Stimulated activated naive CD4-positive, alpha-beta T cell (primary cell): ENCODE measurements at places on chromosomes 1 and 21.

GRCh38 chr1:207826557-207827487 is 75.0 kb downstream of the CD46 start:
- no peak for DNase-seq

- DNase-seq = peak; percentile 27
Measured at GRCh38 chr1:35726450-35727433, 8.1 kb upstream of the C1orf216 start.

DNA sequence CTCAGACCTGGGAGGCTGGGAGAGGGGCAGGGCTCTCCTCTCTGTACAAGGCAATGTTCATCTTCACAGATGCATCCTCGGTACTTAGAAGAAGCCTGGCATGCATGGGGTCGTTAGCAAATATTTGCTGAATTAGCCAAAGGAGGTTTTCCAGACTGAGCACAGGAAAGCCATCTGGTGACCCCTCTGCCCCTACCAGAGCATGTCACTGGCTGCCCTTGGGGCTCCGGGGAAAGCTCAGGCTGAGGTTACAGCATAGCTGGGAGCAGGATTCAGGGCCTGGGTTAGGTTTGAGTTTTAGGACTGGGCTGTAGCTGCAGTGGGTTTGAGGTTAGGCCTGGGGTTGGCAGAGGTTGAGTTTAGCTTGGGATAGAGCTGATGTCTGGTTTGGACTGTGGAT is 43.4 kb upstream of the ZBTB40 start:
- DNase-seq = no peak

DNA sequence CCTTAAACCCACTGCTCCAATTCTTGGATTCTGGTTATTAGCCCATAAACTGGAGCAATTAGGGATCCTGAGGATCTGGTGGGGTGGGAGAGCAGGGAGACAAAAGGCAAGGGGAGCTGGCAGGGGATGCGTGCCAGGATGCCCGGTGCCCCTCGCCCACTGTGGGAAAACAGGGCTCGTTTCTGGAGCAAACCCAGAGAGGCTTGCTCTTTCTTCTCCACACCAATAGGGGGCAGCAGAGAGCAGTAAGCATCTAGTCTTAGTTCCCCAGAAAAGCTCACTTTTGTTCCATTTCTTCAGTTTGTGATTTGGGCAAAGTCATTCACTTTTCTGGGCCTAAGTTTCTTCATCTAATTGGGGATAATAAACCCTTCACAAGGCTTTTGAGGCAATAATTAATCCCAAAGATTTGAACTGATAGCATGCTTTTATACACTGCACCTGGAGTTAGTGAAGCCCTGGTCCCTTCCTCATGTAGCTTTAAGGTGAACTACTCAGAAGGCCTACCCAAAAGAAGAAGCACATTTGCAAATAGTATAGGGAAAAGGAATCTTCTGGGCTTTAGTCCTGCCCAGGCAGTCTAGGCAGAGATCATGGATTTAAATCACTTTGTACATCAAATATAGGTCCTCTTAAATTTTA is 160.6 kb upstream of the USP24 start:
- no peak for DNase-seq

DNA sequence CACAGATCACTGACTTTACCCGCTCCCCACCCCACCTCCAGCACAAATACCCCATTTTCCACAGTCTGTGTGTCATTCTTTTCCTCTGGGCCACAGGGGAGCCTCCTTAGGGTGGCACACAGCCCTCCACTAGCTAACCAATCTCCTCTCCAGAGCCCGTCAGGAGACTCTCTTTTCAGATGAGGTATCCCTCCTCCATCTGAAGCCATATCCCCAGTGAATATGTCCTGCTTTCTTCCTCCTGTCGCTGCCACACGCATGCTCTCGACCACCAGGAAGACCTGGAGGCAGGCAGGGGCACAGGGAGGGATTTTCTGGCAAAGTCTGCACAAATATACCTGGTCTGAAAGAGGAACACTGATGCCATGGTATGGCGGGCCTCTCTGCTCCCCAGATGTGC is 635 bp downstream of the ZNF648 start:
- DNase-seq = no peak

GRCh38 chr1:43936431-43937151 is 3.0 kb downstream of the ARTN start:
- no peak for DNase-seq

DNA sequence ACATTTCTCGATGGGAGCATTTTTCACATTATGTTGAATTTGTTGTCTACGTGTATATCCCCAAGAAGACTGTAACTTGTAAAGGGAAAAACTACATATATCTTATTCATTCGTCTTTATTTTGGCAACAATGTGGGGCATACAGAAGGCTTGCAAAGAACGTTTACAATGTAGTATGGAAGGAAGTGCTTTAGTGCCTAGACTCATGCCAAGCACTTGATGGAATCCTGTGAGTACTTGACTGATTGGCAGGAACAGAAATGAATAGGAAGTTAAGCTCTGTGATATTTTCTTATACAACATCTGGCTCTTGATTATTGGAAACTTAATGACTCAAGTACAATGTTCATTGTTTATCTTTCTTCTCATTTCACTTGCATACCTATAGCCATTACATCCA is 284.4 kb downstream of the LRRC7 start:
- no peak for DNase-seq

DNA sequence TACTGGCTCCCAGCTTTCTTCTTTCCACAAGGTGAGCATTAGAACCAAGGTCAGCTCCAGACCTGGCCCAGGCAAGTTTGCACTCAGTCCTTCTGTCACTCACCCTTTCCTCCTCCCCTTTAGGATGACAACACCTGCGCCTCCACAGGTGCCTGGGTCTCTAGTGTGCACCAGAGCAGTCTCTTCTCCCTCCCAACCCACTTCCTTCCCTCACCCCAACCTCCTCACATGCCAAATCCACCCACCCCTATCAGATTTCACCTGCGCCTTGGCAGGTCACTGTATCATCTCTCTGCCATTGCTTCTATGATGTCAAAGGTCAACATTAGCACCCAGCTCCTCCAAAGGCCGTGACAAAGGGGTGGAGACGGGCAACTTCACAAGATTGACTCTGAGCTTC is 38.0 kb downstream of the LBR start:
- no peak for DNase-seq

GRCh38 chr1:151710187-151710840 is 6.3 kb downstream of the CELF3 start:
- no peak for DNase-seq

DNA sequence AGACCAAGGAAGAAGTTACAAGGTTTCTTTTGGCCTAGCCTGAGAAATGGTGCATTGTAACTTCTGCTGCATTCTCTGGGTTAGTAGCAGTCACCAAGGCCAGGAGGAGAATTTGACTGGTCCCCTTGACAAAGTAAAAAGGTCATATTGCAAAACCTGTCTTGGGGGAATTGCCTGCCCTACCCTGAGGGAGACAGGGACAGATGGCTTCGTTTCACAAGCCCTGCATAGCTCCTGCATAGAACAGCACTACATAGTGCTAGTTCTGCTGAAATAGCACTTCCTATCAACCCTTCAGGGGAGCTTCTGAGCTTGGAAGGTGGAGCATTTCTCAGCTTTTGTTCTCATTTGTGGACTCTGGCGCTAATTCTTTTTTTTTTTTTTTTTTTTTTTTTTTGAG is 20.4 kb upstream of the AK2 start:
- DNase-seq = no peak

- no peak for DNase-seq
Measured at GRCh38 chr21:34092262-34092921, 19.0 kb downstream of the MRPS6 start.

DNA sequence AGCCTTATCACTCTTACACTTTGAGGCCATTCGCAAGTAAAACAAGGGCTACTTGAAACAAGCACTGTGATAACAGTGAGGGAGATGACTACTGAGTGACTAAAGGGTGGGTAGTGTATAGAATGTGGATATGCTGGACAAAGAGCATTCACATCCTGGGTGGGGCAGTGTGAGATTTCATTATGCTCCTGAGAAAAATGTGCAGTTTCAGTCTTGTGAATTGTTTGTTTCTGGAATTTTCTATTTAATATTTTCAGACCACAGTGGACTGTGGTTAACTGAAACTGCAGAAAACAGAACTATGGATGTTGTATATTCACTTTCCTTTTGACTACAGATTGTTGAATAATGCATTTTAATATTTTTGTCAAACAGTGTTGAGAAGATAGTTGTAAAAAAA is 25.1 kb upstream of the B3GALT2 start:
- no peak for DNase-seq

- DNase-seq = no peak
Measured at GRCh38 chr1:151425103-151425502, 25.7 kb downstream of the PSMB4 start.

DNA sequence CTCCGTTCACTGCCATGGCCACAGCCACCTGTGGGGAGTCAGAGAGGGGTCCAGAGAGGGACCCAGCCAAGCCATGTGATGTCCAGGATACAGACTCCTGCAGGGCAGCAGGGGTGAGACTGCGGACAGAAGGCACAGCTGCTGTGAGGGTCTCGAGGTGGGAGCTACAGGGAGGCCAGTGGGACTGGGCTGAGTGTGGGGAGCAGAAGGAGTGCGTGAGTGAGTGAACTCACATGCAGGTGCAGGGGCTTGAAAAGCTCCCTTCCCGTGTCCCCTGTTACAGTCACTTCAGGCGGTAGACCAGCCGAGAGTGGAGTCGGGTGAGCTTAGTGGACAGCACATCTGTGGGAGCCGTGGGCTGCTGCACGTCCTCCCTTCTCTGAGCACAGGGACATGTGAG is 42.4 kb downstream of the S100B start:
- DNase-seq = no peak
